ENCODE measurements at places on chromosomes 1 and 21. TPM values are rescaled to one million over a fixed set of nuclear protein-coding genes. Genes with fewer than 3 reads are reported as not detected.

Gene ANGEL2
- 47.1 TPM for total RNA-seq

Gene OR2L5
- total RNA-seq = not detected

Gene MPL
- total RNA-seq = 6.3 TPM

Gene HSPB7
- 2.3 TPM for total RNA-seq

Gene SPRR5
- total RNA-seq = not detected

Gene ZBTB37
- 13.9 TPM for total RNA-seq

Gene RAP1GAP
- 65.2 TPM for total RNA-seq

Gene KIF17
- 7.8 TPM for total RNA-seq

Gene A3GALT2
- total RNA-seq = 0.91 TPM

Gene ADAM30
- total RNA-seq = not detected

Gene IVL
- total RNA-seq = 0.23 TPM

DNA sequence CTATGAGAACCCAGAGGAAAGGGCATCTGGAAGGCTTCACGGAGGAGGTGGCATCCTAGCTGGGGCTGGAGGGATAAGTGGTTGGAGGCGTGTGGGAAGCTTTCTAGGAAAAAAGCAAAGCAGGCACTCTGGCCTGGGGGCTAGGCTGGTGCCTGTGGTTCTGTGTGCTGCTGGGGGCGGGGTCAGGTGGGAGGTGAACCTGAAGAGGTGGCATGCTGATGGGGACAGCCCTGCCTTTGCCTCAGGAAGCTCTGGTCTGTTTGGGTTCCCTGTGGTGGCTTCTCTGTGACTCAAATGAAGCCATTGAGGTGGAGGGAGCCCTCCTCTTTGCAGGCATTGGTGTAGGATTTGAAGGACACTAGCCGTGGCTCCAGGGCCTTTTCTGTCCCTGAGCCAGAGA, 221.6 kb upstream of the POU3F1 start:
- no peak overlapping the region for H3K4me3 ChIP-seq
- no peak overlapping the region for H3K27ac ChIP-seq
- H3K36me3 ChIP-seq = no peaks in the 10 kb centered on the region
- DNase-seq = no peak

GRCh38 chr1:41958015-41958673, 39.4 kb upstream of the HIVEP3 start:
- H3K4me1 ChIP-seq = no peaks in the 10 kb centered on the region
- no peaks in the 10 kb centered on the region for H3K36me3 ChIP-seq
- no peak overlapping the region for H3K4me3 ChIP-seq
- no peak overlapping the region for H3K27ac ChIP-seq

- H3K27me3 ChIP-seq = no peaks in the 10 kb centered on the region
- no peaks in the 10 kb centered on the region for H3K4me1 ChIP-seq
- no peak overlapping the region for H3K27ac ChIP-seq
- no peak overlapping the region for H3K4me3 ChIP-seq
- DNase-seq = no peak
These were observed 25.0 kb downstream of the SZT2 start for GRCh38 chr1:43414634-43415223.

GRCh38 chr1:39214998-39215873, 10.7 kb downstream of the MACF1 start:
- H3K36me3 ChIP-seq = no peaks in the 10 kb centered on the region
- no peaks in the 10 kb centered on the region for H3K27me3 ChIP-seq
- peak overlapping the region; percentile 72 for H3K27ac ChIP-seq
- peak; percentile 64 for DNase-seq
- peaks cover 77% of the 10 kb centered on the region for H3K4me1 ChIP-seq

DNA sequence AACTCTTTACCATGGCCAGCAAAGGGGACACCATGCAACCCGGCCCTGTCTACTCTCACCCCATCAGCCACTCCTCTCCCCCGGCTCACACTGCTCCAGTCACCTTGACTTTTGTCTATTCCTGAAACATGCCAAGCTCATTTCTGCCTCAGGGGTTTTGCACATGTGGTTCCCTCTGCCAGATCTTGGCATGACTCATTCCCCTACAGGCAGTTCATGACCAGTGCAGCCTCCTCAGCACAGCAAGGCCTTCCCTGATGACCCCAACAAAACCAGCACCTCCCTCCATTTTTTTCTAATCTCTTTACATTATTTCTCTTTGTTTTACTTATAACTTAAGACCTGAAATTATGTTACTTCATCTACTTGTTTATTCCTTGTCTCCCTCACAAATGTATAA, 58.6 kb upstream of the GJB5 start:
- DNase-seq = no peak
- H3K4me1 ChIP-seq = no peaks in the 10 kb centered on the region
- no peaks in the 10 kb centered on the region for H3K36me3 ChIP-seq
- H3K27ac ChIP-seq = no peak overlapping the region

GRCh38 chr1:39076127-39076798, 50.1 kb downstream of the NDUFS5 start:
- peaks cover 8% of the 10 kb centered on the region for H3K4me1 ChIP-seq
- H3K4me3 ChIP-seq = no peak overlapping the region
- H3K27ac ChIP-seq = no peak overlapping the region
- H3K27me3 ChIP-seq = no peaks in the 10 kb centered on the region
- no peaks in the 10 kb centered on the region for H3K36me3 ChIP-seq

- H3K36me3 ChIP-seq = peaks cover 11% of the 10 kb centered on the region
- no peak overlapping the region for H3K4me3 ChIP-seq
- no peak for DNase-seq
- H3K27ac ChIP-seq = no peak overlapping the region
- H3K4me1 ChIP-seq = peaks cover 27% of the 10 kb centered on the region
These were observed 73.4 kb downstream of the MACF1 start for GRCh38 chr1:39277879-39278278.

GRCh38 chr1:211420389-211420788, 71.6 kb downstream of the RD3 start:
- no peak overlapping the region for H3K27ac ChIP-seq
- no peaks in the 10 kb centered on the region for H3K4me1 ChIP-seq
- no peaks in the 10 kb centered on the region for H3K27me3 ChIP-seq
- H3K4me3 ChIP-seq = no peak overlapping the region
- H3K36me3 ChIP-seq = no peaks in the 10 kb centered on the region

DNA sequence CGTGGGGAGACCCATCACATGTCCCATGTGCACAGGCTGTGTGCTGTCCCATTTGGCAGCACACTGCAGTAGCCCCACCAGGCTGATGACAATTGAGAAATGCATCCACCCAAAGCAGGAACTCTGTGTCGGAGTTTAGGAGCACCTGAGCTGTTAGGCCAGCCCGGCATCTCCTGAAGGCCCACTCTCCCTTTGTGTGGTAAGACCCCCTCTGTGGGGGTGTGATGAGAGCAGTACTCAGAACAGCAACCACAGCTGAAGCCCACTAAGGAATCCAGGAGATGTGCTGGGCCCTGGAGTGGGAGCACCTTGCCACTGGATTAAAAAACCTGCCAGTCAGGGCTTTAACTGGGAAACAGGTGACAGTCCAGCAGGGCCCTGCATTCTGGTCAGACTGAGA, 37.2 kb downstream of the FCRL5 start:
- H3K4me3 ChIP-seq = no peak overlapping the region
- H3K27me3 ChIP-seq = no peaks in the 10 kb centered on the region
- H3K4me1 ChIP-seq = no peaks in the 10 kb centered on the region
- no peak for DNase-seq
- no peak overlapping the region for H3K27ac ChIP-seq

DNA sequence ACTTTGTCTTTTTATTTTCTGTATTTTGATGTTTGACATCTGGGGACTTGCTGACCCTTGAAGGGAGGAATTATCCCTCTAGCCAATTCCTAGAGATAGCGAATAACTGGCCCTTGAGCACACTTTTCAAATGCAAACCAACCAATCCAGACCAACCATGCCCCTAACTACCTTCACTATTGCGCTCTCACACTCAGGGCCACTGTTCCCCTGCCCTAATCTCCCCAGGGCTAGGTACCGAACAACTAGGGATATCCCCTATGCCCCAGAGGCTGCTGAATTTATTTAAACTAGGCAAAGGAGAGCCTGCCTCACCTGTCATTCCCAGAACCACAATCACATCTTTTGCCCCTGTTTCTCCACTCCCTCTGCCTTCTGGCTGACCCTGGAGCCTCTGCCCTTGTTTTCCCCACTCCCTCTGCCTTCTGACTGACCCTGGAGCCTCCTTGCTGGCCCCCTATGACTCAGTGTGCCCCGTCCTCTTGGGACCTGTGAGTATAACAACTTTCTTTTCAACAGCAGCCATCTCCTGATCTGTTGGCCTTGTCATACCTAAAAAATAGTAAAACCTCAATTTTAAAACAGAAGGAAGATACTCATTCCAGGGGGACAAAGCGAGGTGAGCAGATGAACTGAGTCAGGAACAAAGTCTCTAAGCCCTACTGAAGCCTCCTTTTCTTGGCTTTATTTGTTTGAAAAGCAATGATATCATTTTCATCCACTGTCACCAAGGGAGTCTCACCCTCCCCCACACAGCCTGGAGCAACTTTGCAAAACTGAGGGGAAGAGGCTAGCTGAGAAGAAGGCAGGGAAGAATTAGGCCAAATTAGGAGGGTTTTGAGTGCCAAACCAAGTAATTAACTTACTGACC, 115.5 kb downstream of the NMNAT2 start:
- no peak overlapping the region for H3K4me3 ChIP-seq
- no peak overlapping the region for H3K27ac ChIP-seq
- H3K4me1 ChIP-seq = no peaks in the 10 kb centered on the region
- no peaks in the 10 kb centered on the region for H3K36me3 ChIP-seq
- no peaks in the 10 kb centered on the region for H3K27me3 ChIP-seq
- no peak for DNase-seq

DNA sequence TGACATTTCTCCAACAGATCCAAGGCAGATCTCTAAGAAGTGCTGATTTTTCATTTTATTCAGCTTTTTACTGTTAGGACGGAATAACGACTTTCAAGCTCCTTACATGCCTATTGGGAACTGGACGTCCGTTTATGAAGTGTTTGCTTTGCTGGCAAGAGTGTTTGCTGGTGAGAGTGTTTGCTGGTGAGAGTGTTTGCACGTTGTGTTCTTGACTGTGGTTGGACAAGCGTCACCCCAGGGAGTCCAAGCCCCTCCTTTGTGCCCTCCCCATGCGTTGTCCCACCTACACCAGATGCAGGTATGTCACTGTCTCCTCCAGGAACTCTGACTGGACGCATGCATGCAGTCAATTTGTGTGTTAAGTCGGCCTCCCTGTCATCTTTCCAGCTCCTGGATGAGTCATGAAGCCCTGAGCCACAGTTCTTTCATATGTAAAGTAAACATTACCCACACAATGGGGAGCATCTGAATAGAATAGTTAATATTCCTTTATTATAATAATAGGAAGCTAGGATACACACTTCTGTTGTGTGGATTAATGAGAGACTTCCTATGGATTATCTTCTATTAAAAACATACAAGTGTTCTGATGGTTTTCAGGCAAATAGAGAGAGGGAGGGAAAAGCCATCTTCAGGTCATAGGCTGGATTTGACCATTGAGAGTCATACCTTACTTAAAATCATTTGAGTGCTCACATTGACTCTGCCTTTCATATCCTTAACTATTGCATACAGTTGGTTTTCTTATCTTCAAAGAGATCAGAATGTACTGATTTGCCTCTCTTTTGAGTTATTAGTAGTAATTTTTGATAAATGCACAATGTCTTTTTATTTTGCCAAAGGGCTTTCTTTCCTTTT, 119.2 kb downstream of the GALNT2 start:
- peak; percentile 93 for DNase-seq
- H3K36me3 ChIP-seq = no peaks in the 10 kb centered on the region
- peak overlapping the region; percentile 12 for H3K4me3 ChIP-seq
- no peaks in the 10 kb centered on the region for H3K27me3 ChIP-seq
- peak overlapping the region; percentile 65 for H3K27ac ChIP-seq
- H3K4me1 ChIP-seq = peaks cover 38% of the 10 kb centered on the region

DNA sequence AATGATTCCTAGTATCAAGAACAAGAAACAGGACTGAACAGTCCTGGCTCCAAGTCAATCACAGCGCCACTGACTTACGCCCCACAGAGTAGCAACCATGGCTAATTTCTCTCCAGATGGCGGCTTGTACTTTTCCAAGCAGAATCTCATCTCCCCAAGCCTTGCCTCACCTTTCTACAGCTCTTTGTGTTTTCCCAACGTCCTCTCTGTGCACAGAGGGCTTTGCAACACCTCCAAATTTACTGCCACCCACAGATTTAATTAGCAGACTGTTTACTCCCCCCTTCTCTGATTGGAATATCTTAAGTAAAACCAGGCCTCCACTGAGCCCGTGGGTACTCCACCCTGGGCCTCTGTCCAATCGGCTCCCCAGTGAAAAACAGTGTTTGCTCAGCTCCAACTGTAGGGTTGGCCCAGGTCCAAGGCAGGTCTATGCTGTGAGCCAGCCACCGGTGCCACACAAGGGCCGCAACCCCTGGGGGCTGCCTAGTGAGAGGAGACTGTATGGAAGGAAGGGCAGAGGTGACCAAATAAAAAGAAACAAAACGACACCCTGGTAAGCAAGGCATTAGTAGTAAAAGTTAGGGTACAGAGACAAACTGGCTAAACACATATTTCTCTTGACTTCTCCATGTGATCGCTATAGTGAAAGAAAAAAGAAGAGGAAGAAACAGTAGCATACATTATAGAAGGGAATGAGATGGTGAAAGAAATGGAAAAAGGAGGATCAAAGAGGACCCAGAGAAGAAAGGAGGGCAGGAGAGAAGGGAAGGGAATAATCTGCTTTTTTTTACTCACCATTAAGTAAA, 128.4 kb upstream of the SOD1 start:
- H3K4me1 ChIP-seq = peaks cover 3% of the 10 kb centered on the region
- H3K4me3 ChIP-seq = no peak overlapping the region
- H3K36me3 ChIP-seq = no peaks in the 10 kb centered on the region
- DNase-seq = peak; percentile 27

- H3K36me3 ChIP-seq = peaks cover 43% of the 10 kb centered on the region
- H3K4me1 ChIP-seq = peaks cover 42% of the 10 kb centered on the region
- peak overlapping the region; percentile 87 for H3K27ac ChIP-seq
- peak overlapping the region; percentile 70 for H3K4me3 ChIP-seq
- peak; percentile 42 for DNase-seq
- no peaks in the 10 kb centered on the region for H3K27me3 ChIP-seq
These were observed 1.1 kb downstream of the PUSL1 start for GRCh38 chr1:1309251-1310108.

DNA sequence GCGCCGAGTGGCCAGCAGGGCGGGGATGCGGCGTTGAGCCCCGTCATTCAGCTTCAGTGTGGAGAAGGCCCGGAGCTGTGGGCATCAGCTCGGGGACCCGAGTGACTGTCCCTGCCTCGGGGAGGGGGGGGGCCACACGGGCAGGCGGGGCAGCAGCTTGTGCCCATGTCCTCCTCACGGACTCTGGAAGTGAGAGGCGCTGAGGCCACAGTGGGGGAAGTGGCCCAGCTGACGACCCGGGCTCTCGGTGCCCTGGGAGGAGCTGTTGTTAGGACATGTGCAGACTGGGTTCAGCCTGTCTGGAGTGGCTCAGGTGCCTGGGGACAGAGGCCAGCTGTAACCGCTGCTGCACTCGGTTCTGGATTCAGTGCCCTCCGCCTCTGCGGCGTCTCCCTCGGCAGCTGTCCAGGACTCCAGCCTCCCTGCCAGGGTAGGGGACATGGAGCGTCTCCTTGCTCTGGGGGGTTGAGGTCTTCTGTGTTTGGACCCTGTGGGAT, 71.1 kb downstream of the SKI start:
- H3K27ac ChIP-seq = peak overlapping the region; percentile 88
- H3K27me3 ChIP-seq = no peaks in the 10 kb centered on the region
- peaks cover 5% of the 10 kb centered on the region for H3K36me3 ChIP-seq
- H3K4me3 ChIP-seq = no peak overlapping the region
- peaks cover 59% of the 10 kb centered on the region for H3K4me1 ChIP-seq

- DNase-seq = no peak
- H3K27me3 ChIP-seq = no peaks in the 10 kb centered on the region
- no peaks in the 10 kb centered on the region for H3K4me1 ChIP-seq
- H3K4me3 ChIP-seq = no peak overlapping the region
- no peaks in the 10 kb centered on the region for H3K36me3 ChIP-seq
These were observed 32.9 kb downstream of the PLEKHA6 start for GRCh38 chr1:204326771-204327300.
